ENCODE measurements at places on chromosomes 3 and 15.

DNA sequence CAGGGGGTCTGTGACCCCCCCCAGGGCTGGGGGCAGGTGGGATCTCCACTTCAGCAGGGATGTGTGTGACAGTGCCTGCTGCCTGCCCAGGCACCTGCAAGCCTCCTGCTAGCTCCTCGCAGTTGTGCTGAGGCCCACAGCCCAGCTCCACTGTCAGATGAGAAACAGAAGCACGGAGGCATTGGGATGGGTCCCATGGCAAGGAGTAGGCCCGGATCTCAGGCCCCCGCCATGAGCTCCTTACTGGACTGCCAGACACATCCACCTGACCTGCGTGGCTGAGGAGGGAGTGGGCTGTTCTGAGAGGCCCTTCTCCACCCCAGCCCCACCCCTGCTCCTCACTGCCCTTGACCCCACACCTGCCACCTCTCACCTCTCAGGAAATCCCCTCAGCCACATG is 18.2 kb upstream of the SKOR1 start:
- no peak for DNase-seq

- DNase-seq, result no peak
Measured at GRCh38 chr3:73866846-73867245, 242.1 kb upstream of the PDZRN3 start.

- no peak for DNase-seq
Measured at GRCh38 chr3:23619705-23620637, 185.8 kb upstream of the UBE2E1 start.

- no peak for DNase-seq
Measured at GRCh38 chr3:176848431-176849214, 348.7 kb downstream of the TBL1XR1 start.

- DNase-seq, result peak; percentile 84
Measured at GRCh38 chr3:190585805-190586630, 72.1 kb downstream of the IL1RAP start.

DNA sequence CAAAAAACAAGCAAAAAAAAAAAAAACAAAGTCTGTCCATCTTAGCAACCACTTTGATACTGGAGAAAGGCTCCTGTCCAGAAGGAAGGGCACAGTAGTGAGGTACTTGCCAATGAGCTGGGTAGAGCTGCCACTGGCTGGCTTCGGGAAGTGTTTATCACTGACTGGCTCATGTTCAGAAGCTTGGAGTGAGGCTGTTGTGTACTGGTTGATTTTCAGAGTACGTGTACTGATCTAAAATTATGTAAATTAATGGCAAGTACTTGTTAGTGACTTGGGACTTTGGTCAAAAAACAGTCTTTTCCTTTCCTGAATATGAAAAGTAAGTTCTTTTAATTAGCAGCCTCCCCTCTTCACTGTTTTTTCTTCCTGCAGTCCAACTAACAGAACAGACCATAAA is 979 bp upstream of the ZNF621 start:
- DNase-seq, result no peak

DNA sequence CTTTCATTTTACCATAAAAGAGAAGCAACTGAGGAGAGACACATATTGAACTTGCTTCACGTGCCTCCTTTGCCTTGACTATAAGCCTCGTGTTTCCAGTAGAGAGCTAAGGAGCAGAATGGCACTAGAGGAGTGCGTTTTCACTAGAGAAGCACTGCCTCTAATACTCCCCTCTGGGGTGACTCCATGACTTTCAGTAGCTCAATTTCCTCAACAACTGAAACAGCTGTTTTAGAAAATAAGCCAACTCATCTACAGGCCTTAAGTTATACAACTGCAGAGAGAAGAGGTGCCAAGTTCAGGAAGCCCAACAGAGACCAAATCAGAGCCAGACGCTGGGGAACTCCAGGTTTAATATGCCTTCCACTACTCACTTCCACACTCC is 1.9 kb downstream of the UBP1 start:
- DNase-seq, result peak; percentile 33

- DNase-seq, result no peak
Measured at GRCh38 chr3:88926221-88926620, 181.2 kb upstream of the EPHA3 start.

DNA sequence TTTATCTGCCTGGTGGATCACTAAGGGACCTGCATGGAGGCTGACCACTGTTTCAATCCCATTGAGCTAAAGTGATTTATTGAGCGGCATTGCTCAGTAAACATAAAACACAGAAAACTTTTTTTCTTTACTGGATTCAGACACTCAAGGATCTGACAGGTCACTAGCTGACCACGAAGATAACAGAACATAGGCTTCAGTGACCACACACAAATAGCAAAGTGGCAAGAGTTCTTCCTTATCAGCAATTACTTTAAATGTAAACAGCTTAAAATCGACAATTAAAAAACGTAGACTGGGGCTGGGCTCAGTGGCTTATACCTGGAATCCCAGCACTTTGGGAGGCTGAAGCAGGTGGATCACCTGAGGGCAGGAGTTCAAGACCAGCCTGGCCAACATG is 48.7 kb downstream of the STAG1 start:
- no peak for DNase-seq

DNA sequence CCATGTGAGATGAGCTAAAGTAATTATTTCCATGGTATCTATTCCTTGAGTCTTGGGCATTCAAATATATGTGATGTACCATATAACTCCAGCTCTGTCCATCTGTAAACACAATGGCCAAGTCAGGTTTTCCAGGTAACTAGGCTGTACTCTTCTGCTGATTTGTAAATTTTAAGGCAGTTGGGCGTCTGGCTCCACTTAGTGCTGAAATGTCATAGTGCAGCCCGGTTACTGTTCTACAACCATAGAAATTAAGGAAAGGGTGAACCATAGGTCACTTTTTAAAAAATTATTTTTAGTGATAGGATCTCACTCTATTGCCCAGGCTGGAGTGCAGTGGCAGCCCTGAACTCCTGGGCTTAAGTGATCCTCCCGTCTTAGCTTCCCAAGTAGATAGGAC is 44.7 kb upstream of the GOLM2 start:
- no peak for DNase-seq

DNA sequence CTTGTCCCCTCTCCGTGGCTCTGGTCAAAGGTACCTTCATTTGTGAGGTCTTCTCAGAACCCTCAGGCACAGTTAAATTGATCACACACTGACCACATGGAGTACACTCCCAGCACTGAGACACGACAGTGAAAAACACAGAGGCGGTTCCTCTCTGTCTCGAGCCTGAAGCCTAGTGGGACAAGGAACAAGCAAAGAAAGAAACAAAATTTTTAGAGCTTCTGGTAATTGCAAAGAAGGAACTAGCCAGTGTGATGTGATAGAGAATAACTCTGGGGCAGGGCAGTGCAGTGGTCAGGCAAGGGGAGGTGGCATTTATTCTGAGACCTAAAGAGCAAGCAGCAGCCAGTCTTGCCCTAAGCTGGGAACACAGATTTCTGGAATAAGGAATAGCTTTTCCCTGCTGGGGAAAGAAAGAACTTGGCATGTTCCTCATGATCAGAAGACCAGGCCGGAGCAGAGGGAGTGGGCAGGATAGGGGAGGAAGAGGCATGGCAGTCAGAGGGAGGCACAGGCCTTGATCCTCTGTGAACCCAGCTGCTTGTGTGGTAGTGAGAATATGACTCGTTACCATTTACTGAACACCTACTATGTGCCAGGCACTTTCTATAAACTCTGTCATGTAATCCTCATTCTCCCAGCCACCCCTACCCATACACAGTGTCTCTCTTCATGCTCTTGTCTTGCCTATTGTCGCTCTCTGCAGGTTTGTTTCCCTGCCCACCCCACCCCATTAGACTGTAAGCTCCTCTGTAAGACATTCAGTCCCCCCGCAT is 262.3 kb upstream of the HES1 start:
- no peak for DNase-seq

- DNase-seq, result no peak
Measured at GRCh38 chr15:89767411-89767915, 8.7 kb upstream of the MESP2 start.

- DNase-seq, result no peak
Measured at GRCh38 chr15:47517737-47518136, 199.6 kb upstream of the SEMA6D start.

GRCh38 chr15:92653836-92654539 is 1.6 kb downstream of the FAM174B start:
- no peak for DNase-seq

- no peak for DNase-seq
Measured at GRCh38 chr15:74651242-74651741, 35.7 kb downstream of the CLK3 start.

DNA sequence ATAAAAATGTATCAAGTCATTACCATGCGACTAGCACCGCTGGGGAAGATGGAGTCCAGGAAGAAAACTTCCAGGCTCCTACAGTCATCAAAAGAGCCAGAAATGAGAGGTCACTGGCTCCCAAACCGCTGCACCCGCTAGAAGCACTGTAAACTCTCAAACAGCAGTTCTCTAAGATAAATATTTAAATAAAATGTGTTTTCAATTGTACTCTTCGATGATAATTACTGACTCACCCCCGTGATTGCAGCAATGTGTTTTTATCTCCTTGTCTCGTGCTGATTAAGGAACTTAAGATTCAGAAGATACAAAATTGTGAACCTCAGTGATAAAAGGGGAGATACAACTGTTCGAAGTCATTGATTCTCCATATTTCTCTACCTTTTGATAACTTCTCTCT is 45.8 kb upstream of the FOXP1 start:
- peak; percentile 37 for DNase-seq

- no peak for DNase-seq
Measured at GRCh38 chr3:173617490-173617889, 219.9 kb downstream of the NLGN1 start.

DNA sequence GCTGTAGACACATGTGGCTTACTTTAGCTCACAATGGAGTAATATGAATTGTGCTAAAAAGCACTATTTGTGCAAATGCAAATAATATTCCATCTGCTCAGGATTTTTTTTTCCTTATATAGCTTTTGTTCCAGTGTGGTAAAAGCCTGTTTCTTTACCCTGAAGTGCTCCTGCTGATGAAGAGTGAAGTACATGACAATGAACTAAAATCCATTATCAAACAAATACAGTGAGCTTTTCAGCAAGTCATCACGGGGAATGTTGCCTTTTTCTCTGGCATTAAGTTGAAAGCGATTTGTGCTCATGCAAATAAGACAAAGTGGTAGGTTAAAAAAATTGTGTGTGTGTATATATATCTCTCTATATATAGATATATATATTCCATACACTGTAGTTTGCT is 28.6 kb upstream of the CCDC39 start:
- DNase-seq, result no peak

- DNase-seq, result no peak
Measured at GRCh38 chr15:83111149-83111548, 3.7 kb downstream of the TM6SF1 start.

DNA sequence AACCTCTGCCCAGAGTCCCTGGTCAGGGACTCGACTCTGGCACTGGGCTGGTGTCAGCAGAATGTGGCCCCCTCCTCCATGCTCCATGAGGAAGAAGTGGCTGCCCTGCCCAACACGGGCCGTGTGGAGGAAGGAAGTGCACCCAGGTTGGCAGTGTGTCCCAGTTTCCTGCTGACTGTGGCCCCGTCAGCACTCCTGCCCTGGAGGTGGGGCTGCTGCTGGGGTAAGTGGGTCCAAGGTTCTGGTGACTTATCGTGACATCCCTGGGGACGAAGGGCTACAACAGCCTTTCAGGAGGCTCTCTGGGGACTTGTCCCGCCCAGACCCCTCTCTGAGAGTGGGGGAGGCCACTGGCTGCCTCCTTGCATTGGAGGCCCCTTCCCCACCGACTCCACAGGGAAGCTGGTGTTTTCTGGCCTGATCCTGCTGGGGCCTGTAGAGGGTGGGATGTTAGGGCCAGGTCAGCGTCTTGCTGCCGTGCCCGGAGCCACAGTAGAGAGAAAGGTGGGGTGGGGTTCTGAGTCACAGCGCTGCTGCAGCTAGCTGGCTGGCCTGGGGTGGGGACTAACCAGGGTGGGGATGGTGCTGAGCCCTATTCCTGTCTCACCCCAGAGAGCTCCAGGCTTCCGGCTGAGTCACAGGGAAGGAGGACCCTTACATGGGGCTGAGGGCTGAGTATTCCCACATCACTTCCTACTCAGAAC is 10.5 kb downstream of the SEMA4B start:
- no peak for DNase-seq

GRCh38 chr3:81707996-81708395 is 53.4 kb downstream of the GBE1 start:
- DNase-seq, result no peak

All from HFFc6 (cell line).